ENCODE measurements at places on chromosomes 4 and X.

- DNase-seq = no peak
Observed at GRCh38 chrX:63282077-63282476, 69.1 kb downstream of the SPIN4 start.

DNA sequence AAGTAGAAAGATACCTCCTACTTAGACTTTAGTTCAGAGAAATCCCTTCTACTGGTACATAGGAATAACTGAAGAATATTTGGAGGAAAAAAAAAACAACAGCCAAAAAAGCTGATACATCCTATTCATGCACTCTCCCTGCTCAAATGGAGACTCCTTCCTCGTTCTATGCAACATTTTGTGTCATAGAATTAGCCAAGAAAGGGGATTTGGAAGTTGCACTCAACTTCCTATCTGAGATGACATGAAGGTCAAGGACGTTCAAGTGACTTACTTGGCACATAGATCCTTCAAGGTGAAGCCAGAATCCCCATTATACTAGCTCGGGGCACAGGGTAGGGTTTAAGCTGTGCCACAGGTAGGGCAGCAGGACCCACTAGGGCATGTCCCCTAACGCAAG, 56.2 kb upstream of the S100G start:
- no peak for DNase-seq

GRCh38 chrX:69505772-69506616, 1.9 kb downstream of the NALF2 start:
- no peak for DNase-seq

DNA sequence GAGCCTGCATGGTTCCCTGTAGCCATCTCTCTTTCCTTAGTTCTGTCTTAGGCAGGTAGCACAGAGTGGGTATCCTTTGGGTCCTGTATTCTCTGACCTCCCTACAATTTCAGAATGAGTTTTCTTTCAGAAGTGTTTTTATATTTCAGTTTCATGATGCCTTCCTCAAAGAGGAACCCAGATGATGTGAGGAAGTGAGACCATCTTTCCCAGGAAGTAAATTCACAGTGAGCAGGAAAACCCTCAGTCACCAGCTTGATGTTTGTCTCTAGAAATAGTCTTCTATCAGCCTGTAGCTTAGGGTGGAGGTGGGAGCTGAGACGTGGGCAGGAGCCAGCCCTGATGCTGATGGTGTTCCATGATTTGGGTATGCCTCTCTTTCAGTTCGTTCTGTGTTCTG, 16.9 kb downstream of the PLAC1 start:
- DNase-seq = no peak

GRCh38 chr4:38192516-38192915, 232.3 kb downstream of the PTTG2 start:
- DNase-seq = no peak

GRCh38 chr4:7398104-7398423, 36.7 kb downstream of the PSAPL1 start:
- no peak for DNase-seq

Measured in AG09309 (cell line).